Stimulated activated CD8-positive, alpha-beta memory T cell treated with anti-CD3 and anti-CD28 coated beads, Interleukin-4, amount 100 ng/mL, for 4 hours (primary cell): ENCODE measurements at places on chromosomes 7 and 10.

DNA sequence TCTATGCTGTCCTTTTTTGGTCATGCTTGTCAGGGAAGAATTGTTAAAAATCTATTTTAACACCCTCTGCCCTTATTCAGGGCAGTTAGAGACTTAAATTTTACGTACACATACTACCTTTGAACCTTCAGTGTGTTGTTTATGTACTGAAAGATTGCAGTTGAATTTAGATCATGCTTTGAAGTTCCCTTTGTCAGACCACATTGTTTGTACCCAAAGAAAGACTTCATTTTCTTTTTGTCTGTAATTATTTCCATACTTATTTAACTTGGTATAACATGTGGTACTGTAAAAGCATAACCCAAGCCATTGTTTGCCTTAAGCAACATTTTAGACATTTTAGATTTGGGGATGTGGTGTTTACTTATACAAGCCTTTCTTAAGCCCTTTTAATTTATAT lies 96.1 kb downstream of the MMRN2 start:
- DNase-seq = no peak

- no peak for DNase-seq
These were observed at the start of gene NEUROD6 for GRCh38 chr7:31340603-31341002. Gene NEUROD6 (minus strand): TSS chr7:31340726. CDS start chr7:31339268, 1,458 bp downstream.

GRCh38 chr10:105797234-105797890 lies 1156.3 kb downstream of the SORCS3 start:
- no peak for DNase-seq

- no peak for DNase-seq
These were observed 246.5 kb downstream of the COBL start for GRCh38 chr7:51070151-51070550.

DNA sequence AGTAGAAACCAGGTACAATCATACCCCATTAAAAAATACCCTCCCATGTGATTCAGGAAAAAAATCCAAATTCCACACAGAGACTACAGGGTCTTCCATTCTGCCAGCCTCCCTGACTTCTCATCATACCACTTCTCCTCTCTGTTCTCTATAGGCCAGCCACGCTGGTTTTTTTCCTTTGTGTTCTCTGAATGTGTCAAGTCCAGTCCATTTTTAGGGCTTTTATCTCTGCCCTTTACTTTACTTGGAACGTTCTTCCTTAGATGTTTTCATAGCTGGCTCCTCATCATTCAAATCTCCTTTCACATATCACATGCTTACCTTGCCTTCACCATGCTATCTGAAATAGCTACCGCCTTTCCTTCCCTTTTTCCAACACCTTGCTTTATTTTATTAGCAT lies 597.6 kb downstream of the PHTF2 start:
- DNase-seq = no peak

DNA sequence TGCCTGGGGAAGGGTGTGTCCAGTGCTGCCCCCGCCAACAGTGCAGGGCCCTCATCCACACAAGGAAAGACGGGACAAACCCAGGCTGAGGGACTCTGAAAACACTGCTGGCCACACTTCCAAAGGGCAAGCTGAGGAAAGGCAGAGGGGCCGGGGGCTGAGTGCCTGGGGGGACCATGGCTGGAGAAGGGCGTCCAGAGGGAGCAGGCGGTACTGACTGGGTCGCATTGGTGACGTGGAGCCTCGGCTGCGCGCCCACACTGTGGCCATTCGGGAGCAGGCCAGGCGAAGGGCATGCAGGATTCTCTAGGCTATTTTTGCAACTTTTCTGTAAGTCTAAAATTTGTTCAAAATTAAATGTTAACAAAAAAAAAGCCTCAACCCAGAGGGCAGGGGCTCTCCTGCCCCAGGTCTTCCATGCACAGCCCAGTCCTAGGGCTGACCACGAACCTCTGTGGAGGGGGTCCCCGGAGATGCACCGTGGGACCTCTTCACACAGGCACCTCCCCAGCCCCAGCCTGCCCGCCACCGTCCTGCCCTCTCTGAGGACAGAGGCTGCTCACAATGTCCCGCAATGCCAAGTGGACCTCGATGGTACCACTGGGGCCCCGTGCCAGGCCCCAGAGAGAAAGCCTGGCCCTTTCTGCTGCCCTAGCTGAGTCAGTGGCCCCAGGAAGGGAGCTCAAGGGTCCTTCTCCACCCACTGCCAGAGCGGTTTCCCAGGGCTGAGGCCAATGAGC lies 10.4 kb downstream of the ADAM8 start:
- DNase-seq = no peak

- no peak for DNase-seq
These were observed 49.6 kb upstream of the UBE3C start for GRCh38 chr7:157089100-157089610.

- DNase-seq = no peak
These were observed 14.1 kb downstream of the USP54 start for GRCh38 chr10:73576890-73577591.

- no peak for DNase-seq
These were observed 489.2 kb downstream of the MDFIC start for GRCh38 chr7:115410972-115411686.

DNA sequence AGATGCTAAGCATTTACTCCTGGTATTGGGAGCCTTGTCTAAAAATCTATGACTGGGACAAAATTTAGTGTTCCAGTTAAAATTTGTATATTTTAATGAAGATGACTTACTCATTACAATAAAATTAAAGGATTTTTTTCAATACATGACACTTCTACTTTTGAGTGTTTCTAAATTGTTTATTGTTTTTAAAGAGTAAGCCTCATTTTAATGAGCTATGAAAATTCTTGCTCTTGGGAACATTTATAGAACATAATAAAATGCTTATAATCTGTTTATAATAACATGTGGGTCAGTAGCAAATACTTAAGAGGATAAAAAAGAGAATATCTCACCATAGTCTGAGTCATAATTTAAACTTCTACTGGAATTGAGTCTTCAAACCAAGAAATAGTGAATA lies 149.5 kb downstream of the PLCE1 start:
- DNase-seq = no peak

- DNase-seq = no peak
These were observed 492.5 kb downstream of the ARL4A start for GRCh38 chr7:13179775-13180523.

GRCh38 chr7:148793590-148793989 lies 90.5 kb downstream of the EZH2 start:
- no peak for DNase-seq

DNA sequence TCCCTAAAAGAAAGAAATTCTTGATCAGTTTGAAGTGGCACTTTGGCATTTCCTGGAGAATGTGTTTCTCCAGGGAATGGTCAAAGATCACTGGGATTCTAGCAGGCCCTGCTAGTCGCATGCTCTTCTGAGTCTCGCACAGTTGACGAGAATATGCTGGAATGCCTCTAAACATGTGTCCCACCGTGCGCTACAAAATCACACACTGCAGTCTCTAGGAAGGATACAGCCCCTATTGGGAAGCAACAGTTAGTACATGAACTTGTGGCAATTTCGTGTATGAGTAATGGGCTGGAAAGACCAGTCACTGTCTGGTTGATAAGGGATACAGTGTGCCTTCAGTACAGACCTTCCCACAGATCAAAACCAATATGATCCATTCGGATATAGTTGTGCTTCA lies 257.9 kb downstream of the PRPF18 start:
- no peak for DNase-seq

DNA sequence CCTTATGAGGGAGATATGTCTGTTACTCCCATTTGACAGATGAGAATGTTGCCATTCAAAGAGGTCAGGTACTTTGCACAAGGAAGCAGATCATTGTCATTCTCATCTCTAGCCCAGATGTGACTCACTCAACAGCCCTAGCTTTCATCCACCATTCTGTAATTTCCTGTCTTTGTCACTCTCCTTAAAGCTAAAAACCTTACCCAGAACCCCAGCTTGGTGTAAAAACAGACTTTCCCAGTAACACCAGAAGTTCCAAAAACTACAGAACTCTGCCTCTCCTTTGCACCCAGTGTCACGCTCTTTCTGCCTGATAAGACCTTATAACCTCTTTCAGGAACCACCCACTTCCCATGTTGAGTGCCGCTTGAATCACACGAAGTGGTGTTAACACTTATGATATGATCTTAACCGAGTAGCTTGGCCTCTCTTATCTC lies 89.1 kb upstream of the SP4 start:
- no peak for DNase-seq

GRCh38 chr7:120344276-120344675 lies 71.3 kb downstream of the KCND2 start:
- no peak for DNase-seq

DNA sequence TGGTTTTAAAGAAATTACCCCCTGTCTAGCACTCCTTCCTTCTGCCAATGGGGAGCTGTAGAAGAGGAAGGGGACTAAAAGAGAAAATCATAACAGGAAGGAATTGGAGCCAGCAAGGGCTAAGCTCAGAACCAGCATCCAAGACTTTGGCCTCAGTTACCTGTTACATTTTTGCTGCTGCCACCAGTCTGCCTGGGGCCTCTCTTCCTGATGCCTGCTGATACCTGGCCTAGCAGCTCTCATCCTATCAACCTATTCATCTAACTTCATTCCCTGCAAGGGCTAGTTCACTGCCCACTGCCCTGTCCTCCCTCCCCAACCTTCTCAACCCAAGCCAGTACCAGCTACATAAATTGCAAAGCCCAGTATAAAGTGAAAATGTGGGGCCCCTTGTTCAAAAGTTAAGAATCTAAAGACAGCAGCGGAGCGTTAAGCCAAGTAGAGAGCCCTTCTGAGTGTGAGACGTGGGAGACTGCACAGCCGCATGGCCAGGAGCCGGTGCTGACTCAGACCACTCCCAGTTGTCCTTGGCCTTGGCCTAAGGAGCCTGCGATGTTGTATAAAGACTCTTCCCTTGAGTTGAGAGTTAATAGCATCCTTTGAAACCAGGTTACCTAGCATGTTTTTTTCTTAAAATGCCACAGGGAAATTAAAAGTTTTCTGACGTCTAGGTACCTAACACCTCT lies 13.2 kb upstream of the AOC1 start:
- DNase-seq = no peak

DNA sequence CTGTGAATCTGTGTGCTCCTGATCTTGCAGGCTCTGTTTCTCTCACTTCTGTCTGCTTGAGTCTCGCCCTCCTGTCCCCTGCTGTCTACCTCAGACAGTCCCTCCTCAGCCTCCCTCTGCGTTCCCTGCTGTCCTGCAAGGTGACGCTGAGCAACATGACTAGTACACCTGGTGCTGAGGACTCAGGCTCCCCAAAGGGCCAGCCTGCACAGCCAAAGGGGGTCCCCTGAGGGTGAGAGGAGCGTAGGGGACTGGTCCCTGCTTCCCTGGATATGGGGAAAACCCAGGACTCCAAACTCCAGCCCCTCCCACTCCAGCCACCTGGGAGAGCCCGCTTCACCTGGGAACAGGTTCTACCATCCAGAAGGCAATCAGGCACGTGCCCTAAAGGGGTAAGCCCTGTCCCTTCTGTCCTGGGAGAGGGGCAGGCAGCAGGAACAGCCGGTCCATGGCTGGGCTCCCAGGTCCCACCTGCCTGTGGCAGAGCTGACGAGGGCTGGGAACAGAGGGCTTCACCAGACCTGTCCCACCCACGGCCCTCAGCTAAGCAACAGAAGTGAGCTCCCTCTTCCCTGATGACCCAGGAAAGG lies 156.5 kb downstream of the UBE2H start:
- DNase-seq = no peak

GRCh38 chr7:129525225-129525862 lies 23.0 kb downstream of the SMKR1 start:
- no peak for DNase-seq

- no peak for DNase-seq
These were observed 256.7 kb downstream of the KLF6 start for GRCh38 chr10:3528271-3528670.

DNA sequence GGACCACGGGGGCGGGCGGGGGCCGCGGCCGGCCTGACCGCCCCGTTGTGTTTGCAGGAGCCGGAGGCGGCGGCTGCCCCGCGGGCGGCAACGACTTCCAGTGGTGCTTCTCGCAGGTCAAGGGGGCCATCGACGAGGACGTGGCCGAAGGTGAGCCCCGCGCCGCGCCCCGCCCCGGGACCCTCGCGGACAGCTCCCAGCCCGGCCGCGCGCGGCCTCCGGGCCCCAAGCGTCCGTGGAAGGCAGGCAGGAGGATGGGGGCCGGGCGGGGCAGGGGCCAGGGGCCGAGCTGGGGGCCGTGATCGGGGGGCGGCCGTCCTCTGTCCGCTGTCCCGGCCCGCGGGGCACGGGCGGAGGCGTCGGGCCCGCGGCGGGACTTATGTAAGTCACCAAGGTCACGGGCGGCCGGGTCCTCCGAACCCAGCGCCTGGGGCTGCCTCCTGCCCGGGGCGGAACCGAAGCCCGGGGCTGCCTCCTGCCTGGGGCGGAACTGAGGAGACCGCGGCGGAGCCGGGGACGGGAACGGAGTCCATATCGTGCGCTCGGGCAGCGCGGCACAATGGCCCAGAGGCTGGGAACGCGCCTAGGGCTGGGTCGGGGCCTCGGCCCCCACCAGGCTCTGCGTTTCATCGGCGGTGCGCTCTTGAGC lies 497 bp downstream of the PPP2R2D start:
- DNase-seq = no peak

DNA sequence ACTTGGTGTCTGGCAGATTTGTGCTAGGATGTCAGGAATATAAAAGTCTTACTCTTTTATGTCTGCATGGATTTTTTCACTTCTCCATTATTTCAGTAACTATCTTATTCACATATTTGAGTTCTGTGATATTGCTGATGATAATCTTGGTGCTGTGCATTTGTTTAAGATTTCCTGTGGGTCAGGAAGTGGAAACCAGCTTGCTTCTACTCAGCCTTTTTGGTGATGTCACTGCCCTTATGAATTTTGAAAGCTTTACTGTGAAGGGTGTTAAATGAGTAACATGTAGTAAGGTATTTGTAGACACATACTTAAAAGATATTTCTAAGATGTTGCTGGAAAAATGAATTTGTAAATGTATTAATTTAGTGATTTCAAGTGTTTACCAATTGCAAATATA lies 69.5 kb upstream of the VOPP1 start:
- no peak for DNase-seq

DNA sequence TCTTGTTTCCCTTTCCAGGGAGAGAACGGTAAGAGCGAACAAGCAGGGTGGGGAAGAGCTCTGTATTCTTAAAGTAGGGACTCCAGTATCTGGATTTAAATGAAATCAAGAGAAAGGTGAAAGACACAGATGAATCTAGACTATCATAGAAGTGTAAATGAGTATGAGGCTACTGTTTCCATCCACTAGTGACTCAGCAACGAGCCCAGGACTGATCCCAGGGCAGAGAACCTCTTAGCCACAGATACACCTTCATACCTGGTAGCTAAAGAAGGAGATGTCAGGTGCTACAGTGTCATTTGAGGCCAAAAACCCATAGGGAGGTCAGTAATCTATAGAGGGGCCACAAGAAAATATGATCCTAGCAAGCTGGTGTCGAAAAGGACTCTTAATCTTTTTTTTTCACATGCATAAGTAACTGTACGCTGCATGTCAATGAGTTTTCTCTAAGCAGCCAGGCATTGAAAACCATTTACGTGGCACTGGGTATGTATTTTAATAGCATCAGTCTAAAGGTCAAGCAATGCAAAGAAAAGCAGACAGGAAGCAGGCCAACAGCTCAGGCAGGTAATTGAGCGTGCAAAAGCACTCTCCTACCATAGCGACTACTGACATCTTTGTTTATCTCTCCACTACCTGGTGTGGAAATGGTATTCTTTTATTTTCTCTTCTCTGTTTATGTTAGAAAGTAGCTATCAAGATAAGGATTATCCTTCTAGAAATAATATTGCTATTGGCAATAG lies 91.5 kb upstream of the EGR2 start:
- no peak for DNase-seq

- no peak for DNase-seq
These were observed 31.2 kb downstream of the MYL10 start for GRCh38 chr7:101597941-101598340.
